ENCODE measurements at places on chromosomes 3 and 15.
A peak's percentile ranks its signal among the peaks of the same experiment; 100 is the strongest.

DNA sequence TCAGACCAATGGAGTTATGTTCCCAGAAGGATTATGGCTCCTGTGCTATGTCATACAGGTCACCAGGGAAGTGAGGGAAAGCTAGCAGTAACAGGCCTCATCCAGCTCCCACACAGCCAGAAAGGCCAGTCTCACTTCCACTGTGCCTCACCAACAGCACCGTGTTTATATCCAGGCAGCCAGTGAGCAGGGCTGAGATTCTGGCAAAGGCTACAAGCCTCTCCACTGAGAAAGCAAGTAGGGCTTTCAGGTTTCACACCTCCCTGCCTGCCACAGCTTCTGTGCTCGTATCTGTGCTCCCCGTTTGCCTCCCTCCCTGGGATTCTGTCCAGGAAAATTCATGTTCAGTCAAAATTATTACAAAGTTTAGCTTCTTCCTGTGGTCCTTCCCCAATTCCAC is 14.9 kb upstream of the CFAP20DC start:
- DNase-seq = no peak

GRCh38 chr15:43648649-43649429 is at the start of gene CATSPER2:
Gene CATSPER2 (minus strand): TSS chr15:43648844. CDS start chr15:43648061, 783 bp downstream.
- no peak for DNase-seq

- DNase-seq = no peak
Observed at GRCh38 chr3:17554078-17554477, 188.4 kb downstream of the TBC1D5 start.

DNA sequence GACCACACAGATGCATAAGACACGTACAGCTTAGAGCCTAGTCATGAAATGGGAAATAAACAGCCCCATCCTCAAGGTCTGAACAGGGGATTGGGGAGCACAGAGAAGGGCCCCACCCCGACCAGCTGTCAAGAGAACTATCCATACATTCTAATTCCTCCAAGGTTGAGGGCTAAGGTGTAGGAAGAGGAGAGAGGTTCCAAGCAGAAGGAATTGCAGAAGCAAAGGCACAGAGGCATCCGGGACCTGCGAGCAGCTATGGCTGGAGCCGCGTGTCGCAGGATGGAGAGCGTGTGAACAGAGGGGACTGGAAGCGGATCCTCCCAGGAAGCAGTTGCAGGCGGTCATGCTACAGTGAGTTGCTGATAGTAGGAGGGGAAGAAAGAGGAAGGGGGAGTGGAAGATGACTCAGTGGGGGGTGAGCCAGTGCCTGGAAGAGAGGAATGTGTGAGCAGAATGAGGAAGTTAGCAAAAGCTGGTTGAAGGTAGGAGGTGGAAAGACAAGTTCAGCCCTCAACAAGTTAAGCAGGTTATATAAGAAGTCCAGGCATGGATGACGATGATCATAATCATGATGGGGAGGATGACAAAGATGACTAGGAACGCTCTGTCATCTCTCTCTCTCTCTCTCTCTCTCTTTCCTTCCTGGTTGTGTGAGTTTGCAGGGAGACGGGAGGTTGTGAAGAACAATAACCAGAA is 89.7 kb downstream of the LIPC start:
- no peak for DNase-seq

DNA sequence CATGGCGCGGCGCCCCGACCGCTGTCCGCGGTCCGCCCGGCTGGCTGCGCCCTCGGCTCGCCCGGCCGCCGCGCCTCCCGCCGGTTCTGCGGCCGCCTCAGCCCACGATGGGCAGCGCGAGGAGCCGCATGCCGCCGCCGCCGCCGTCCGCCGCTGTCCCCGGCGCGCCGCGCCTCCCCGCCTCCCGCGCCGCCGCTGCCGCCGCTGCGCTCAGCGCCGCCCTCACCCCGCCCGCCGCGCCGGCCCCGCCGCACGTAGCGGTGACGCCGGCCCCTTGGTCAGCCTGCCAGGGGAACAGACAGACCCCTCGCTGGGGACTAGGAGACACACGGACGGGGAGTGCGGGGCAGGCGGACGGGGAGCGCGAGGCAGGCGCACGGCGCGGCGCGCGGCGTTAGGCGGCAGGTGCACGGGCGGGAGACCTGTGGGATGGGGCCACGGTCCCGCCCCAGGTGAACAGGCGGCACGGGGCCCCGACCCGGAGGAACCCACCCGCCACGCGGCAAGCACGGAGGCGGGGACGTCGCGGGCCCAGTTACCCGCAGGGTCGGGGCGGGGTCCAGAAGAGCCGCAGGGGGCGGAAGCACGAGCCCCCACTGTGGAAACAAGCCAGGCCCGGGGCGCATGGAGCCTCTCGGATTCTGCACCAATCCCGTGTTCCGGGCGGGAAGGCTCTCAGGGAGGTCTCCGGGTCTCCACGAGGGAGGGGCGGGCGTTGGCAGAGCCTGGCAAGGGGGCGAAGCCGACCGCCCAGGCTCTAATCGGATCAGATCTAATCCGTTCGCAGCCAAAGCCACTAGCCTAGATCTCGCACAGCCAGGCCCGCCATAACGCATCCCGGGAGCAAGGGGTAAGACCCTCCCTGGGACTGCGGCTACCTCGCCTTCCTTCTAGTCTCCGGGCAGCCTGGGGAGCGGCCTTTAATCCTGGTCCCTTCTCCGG is at the start of gene CSPG5:
Gene CSPG5, minus strand, starts transcription at position 175 of the 942 bp plus-strand sequence. Its CDS starts 172 bp downstream, at position 3.
- peak; percentile 37 for DNase-seq

DNA sequence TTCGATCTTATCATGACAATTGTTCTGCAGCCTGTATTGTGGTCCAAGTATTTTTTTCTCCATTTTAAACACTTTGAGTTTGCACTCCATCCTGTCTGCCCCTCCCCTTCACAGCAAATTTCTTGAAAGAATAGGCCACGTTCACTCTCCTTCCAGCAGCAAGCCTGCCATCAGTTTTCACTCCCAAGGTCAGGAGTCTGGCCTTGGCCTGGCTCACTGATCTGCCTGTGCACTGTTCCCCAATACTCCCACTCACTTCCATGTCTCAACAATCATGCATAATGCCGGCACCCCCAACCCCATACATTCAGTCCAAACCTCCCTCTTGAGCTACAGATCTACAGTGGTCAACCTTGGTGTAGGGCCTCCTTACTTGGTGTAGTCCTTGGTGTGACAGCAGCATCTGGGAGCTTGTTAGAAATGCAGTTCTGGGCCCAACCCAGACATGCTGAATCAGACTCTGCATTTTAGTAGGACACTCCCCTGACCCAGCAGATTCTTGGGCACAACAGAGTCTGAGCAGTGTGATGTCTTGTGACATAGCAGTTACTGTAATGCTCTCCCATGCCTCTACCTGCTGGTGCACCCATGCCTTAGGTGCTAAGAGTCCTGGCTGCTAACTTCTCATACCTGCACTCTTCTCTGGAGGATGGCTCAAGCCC is 58.3 kb upstream of the XCR1 start:
- no peak for DNase-seq

DNA sequence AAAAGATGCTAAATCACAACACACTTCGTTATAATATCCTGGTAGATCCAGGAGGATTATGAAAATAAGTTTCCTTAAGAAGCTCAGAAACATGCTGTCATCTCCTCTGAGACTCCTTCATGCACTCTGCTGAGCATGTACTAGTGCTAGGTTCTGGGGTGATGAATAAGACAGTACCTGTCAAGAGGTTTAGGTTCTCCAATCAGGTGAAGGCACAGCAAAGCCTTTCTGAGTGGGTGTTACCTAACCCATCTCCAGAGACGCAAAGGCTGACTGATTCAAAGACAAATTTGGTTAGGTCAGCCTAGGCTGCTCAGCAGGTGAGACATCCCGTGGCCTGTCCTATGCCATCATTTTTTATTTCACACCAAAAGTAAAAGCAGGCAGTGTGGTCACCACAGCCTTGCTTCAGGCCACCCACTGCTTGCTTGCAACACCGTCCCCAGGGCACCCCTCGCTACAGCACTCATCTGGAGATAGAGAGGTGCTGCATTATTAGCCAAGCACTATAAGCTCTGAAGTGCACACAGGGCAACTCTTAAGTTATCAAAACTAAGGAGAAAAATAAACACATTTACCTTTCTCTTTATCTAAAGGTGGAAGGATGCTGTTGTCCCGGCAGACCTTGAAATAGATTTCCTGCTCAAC is 117.2 kb downstream of the TJP1 start:
- no peak for DNase-seq

DNA sequence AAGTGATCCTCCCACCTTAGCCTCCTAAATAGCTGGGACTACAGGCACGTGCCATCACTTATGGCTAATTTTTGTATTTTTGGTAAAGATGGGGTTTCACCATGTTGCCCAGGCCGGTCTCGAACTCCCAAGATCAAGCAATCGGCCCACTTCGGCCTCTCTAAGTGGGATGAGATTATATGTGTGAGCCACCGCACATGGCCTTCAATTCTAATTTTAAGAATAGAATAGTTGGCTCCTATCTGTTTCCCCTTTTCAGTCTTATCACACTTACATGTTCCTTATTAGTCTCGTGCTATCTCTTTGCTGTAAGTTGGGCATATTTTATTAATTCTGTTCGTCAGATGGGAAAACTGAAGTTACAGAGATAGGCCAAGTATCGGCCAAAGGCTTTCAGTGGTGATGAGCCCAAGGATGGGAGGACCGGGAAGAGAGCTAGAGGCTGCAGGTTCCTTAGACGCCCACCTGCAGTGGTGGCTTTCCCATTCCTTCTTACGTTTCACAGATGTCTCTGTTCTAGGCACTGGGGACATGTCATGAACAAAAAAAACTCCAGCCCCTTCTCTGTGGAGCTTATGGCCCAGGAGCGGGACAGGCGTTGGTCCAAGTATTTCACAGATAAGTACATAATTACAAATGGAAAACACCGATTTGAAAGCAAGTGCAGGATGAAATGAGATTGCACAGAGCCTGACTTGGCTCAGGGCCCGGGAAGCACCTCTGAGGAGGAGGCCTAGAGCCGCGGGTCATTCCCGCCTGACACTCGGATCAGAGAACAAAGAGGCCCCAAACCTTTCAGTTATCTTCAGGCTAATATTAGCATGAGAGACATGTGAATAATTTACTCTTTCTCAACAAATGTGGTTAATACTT is 91.1 kb upstream of the KLF13 start:
- DNase-seq = no peak

GRCh38 chr3:43892526-43892925 is 201.8 kb downstream of the ABHD5 start:
- DNase-seq = no peak

GRCh38 chr3:192259661-192260060 is 467.7 kb downstream of the FGF12 start:
- DNase-seq = no peak

DNA sequence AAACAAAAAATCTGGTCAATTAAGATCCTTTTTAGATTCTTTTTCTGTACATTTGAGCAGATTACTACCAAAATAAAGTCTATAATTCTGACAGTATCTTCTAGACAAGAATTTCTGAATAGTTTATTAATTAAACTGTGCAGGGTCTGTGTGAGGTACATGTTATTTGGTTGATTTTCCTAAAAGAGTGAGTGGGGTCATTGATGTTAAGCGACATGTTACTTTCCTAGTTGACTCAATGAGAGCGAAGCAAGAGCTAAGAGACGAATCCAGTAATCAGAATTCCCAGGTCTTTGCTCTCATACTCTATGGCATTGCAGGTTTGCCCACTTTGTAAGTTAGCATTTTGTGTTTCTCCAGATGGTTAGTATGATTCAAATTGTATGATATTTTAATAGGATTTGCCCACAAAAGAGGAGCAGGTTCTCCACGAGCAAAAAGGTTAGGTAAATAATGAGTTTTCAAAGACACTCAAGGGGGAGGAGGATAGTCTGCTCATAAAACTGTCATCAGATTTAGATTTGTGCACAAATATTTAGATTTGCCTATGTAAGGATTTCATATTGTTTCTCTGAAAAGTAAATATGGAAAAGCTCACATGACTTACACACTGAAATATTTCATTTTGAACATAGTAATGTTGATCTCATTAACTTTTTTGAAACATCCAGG is 217.2 kb upstream of the CGNL1 start:
- no peak for DNase-seq

DNA sequence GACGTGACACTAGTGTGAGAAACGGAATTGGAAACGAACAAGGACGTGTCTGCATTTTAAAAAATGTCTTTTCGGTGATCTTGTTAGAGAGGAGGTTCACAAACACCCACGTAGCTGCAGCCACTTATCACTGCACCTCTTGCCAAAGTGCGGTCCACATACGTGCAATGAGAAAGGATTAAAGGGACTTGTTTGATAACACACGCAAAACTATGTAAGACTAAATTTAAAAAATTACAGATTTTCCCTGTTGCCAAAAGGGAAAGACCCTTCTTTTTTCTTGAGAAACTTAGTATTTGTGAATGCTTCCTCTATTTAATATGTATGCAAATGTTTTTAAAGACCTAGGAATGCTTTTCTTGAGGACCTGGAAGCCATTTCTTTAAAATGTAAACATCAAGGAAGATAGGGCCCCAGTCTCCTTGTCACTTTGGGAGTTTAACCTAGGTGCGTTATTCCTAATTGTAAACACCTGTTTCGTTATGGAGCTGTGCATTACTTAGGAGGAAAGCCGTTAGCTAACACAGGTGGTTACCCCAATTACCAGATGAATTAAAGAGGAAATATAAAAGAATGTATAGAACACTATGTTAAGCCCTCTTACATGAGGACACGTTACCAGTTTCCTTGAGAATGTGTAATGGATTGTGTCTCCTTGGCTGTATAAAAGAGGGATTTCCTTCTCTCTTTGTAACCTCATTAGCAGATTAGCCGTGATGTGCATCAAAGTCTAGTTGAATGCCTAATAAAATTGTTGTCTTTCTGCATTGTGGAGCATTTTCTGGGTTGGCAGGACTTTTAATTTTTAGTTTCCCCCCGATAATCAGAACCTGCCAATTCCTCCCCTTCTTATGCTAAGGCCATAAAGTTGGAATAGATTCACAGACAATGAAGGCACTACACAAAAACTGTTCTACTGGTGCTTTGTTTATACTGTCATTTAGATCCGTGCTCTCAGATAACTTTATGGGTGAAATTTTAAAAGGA is 1.0 kb downstream of the LEKR1 start:
- no peak for DNase-seq

GRCh38 chr3:57199895-57200297 is at the start of gene HESX1:
Gene HESX1 (minus strand): TSS chr3:57199978. CDS start chr3:57199918, 60 bp downstream.
- DNase-seq = no peak

DNA sequence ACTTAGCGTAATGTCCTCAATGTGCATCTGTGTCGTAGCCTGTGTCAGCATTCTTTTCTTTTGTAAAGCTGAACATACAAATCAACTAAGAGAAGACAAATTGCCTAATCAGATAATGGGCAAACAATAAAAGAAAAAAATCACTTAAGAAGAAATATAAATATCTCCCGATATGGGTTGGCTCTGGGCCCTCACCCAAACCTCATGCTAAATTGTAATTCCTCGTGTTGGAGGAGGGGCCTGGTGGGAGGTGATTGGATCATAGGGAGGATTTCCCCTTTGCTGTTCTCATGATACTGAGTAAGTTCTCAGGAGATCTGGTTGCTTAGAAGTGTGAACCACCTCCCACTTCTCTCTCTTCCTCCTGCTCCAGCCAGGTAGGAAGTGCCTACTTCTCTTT is 285.0 kb upstream of the LYSMD4 start:
- DNase-seq = no peak

DNA sequence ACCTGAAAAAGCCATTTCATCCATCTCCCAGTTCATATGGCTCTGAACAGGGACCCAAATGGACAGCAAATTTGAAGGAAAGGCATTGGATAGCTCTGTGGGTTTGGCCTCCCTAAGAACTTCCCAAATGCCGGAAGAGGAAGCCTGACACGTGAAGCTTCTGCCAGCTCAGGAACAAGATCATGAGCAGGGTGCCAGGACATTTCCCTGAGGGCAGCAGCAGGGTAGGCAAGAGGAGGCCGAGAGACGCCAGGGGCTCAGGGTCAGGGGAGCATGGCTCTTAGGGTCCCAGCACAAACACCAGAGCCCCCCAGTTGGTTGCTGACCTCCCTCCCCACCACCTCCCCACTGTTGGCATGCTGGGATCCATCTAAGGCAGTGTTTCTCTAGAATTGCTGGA is 187.5 kb downstream of the MEGF11 start:
- no peak for DNase-seq

GRCh38 chr3:54307566-54308180 is 185.3 kb downstream of the CACNA2D3 start:
- no peak for DNase-seq
